ENCODE measurements at places on chromosomes 7 and 10. TPM values are rescaled to one million over a fixed set of nuclear protein-coding genes. Genes with fewer than 3 reads are reported as not detected.

The PDIA4 gene
- total RNA-seq = 150 TPM

DNA sequence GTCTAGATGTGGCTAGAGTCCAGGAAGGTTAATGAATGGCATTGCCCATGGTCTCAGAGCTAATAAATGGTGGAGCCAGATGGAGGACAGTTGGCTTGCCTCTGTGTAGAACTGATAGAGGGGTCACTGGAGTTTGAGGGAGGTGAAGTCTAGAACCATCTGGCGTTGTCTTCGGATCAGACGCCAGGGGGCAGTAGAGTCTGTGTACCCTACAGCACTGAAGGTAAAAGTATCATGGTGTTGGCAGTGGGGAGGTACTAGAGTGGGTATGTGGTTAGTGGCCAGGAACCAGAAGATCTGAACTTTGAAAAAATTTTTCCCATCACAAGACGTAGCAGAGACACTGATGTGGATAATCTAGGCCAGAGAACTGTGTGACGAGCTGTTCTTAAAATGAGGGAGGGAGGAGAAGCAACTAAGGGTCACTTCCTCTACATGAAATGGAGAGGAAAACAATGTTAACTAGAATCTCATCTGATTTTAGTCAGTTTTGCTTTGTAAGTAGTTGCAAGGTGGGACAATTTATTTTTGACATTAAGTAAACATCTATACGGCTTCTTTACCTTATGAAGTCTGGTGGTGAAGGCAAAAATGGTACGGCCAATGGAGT, 227.9 kb upstream of the PRSS58 start:
- DNase-seq = no peak

DNA sequence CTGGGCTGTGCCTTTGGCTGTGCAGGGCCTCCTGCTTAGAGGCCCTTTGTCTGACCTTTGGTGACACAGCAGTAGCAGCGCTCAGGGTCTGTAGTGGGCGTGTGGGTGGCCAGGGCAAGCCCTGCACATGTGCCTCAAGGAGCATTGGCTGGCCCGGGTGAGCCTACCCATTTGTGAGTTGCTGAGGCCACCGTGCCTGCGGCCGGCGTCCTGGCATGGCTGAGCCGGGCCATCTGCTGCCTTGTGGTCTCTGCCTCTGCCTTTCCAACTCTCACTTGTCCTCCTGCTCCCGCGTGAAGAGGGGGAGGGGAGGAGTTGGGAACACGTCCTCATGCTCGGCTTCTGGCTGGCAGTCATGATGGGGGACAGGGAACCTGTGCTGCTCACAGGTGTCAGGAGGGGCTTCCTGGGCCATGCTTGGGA, 9.2 kb upstream of the ORAI2 start:
- DNase-seq = no peak

DNA sequence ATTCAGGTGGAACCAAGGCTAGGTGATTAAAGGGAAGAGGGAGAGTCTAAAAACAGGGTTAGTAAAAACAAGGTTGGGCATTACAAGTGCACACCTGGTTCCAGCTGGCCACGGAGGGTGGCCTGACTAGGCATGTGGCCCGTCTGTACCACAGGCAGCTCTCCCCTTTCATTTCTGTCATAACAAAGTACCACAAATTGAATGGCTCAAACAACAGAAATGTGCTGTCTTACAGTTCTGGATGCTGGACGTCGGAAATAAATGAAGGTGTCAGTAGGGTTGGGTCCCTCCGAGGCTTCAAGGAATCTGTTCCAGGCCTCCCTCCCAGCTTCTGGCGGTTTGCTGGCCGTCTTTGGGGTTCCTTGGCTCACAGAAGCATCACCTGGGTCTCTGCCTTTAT, 13.4 kb upstream of the WDR86 start:
- no peak for DNase-seq

The PIK3CG gene
- not detected for total RNA-seq
